ENCODE measurements at places on chromosomes 2 and 18.

DNA sequence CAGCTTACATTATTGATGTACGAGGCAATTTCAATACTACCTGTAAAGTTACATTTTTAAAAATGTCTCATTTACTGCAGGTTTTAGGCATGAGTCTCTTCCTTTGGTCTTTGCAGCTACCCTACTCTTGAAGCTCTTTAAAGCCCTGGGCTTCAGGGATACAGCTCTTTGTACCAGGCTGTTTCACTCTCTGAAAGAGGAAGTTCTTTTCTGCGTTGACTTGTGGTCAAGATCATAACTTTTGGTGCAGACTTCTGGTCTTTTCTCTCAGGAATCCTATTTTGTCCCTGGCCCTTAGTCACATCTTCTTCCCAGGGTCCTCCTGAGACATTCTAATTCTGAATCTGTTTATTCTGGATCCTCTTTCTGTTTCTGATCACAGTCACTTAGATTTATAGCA is 16.6 kb upstream of the HRH4 start:
- no peak for DNase-seq

DNA sequence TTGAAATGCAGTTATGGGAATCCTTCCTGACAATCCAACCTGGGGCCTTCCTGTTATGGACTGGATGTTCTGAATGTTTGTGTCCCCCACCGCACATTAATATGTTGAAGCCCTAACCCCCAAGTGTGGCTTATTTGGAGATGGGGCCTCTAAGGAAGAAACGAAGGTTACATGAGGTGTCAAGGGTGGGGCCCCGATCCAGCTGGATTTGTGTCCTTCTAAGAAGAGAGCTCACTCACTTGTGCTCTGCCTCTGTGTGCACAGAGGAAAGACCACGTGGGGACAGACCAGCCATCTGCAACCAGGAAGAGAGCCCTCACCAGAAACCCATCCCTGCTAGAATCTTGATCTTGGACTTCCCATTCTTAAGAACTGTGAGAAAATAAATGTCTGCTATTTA is 44.4 kb downstream of the MAP3K19 start:
- no peak for DNase-seq

DNA sequence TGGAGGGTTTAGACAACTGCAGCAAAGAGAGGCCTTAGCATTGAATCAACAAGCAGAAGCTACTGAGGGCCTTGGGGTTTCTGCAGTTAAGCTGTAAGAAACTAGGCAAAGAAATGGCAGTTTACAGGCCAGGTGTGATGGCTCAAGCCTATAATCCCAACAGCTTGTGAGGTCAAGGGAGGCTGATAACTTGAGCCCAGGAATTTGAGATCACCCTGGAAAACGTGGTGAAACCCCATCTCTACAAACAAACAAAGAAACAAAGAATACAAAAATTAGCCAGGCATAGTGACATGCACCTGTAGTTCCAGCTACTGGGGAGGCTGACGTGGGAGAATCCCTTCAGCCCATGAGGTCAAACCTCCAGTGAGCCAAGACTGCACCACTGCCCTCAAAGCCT is 421.6 kb upstream of the CHST9 start:
- no peak for DNase-seq

DNA sequence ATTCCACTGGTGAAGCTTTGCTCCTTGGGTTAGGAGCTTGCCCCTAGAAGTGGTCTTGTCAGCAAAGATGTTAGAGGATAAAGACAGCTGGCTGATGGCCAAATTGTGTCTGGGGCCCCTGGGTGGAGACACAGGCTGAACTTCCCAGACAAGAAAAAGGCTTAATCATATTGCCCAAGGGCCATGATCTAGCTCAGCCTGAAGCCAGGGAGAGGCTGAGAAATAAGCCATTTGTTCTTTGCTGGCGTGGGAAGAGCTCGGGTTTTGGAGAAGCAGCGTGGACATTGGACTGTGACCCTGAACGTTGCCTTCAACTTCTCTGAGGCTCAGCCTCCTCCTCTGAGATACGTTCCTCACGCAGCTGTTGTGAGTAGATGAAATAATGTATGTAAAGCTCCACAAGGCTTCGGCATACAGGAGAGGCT is 153.0 kb downstream of the ZFP36L2 start:
- DNase-seq: peak; percentile 61

GRCh38 chr18:36141576-36141975 is 11.9 kb downstream of the ELP2 start:
- no peak for DNase-seq

DNA sequence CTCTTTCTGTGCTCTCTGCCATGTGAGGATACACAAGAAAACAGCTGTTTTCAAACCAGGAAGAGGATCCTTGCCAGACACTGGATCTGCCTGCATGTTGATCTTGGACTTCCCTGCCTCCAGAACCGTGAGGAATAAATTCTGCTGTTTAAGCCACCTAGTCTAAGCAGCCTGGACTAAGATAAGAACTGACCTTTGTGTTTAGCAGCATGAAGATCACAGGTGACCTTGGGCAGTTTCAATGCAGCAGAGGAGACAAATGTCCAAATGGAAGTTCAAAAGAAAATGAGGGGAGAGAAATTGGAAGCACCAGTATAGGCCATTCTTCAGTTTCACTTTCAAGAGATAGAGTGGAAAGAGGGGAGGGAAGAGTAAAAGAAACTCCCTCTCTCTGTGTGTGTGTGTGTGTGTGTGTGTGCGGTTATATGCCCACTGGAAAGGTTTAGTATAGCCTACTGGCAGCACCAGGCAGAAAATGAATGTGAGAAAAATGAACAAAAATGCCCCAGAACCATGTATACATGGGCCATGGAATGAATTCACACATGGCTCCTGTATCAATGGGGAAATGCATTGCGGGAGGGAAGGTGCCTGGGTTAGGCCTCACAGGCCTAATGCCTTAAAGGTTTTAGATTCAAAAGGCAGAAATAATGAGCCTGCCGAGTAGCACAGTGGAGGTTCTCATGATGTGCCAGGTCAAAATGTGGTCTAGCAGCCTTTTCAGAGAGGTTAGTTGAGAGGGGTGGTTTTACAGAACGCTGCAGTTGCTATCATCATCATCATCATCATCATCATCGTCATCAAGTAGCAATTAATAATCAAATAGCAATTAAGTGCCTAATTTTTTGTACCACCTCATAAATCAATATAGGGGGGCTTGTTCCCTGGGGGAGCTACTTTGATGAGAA is 1.1 kb upstream of the CERS6 start:
- no peak for DNase-seq

GRCh38 chr2:230944123-230944653 is 19.1 kb upstream of the GPR55 start:
- no peak for DNase-seq

DNA sequence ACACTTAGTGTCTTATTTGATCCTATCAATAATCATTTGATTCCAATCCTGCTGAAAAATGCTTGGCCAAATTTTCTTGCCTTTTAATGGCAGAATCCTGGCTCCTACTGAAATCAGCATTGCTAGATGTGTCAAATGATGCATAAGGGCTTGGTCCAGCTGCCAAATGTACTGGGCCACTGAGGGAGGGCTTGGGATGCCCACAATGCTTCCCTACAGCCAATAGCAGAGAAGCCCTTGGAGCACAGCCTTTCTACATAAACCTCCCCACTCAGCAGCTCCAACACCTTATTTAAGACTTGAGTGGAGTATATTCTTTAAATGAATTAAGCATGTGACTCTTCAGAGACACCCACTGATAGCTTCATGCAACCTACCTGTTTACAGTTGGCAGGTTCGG is 3.6 kb downstream of the ALK start:
- no peak for DNase-seq

DNA sequence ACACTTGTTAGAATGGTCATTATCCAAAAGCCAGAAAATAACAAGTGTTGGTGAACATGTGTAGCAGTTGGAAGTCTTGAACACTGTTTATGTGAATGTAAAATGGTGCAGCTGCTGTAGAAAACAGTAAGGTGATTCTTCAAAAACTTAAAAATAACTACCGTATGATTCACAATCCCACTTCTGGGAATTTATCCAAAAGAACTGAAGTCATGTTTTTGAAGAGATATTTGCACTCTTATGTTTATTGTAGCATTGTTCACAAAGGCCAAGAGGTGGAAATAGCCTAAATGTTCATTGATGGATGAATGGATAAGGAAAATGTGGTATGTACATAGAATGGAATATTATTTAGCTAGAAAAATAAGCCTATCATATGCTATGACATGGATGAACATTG is 6.3 kb upstream of the SPP2 start:
- DNase-seq: peak; percentile 27

GRCh38 chr2:113872201-113872600 is 17.7 kb upstream of the ACTR3 start:
- DNase-seq: no peak

GRCh38 chr2:191947235-191947634 is 100.3 kb upstream of the CAVIN2 start:
- DNase-seq: no peak

DNA sequence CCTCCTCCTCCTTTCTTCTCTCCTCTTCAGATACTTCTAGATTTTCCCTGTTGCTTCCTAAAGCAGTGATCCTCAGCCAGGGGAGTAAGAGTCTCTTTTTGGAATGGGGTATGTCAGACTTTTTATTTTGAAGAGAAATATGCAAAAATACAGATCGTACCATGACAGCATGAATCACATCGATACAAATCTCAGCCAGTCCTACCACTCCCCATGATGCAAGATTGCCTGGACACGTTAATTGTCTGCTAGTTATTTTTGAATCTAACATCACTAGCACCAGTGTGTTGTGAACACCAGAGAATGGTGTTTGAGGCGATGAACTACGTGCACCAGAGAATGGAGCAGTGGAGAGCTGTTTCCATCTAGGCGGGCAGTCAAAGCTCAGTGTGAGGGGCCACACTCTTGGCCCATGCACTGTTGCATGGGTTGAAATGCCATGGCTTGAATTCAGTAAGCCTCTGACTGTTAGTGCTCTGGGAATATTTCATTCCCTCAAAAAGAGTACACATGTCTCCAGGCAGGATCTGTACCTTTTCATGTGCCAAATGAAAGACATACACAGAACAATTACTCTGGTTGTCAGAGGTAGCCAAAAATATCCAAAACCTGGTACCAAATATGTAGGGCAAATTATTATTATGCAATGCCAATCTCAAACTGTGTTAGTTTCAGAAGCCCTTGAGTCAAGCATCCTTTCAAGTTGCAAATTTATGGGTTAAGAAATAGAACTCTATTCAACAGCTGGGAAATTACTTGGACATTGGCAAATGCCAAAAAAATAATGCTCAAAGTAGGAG is 46.3 kb upstream of the RALBP1 start:
- no peak for DNase-seq

DNA sequence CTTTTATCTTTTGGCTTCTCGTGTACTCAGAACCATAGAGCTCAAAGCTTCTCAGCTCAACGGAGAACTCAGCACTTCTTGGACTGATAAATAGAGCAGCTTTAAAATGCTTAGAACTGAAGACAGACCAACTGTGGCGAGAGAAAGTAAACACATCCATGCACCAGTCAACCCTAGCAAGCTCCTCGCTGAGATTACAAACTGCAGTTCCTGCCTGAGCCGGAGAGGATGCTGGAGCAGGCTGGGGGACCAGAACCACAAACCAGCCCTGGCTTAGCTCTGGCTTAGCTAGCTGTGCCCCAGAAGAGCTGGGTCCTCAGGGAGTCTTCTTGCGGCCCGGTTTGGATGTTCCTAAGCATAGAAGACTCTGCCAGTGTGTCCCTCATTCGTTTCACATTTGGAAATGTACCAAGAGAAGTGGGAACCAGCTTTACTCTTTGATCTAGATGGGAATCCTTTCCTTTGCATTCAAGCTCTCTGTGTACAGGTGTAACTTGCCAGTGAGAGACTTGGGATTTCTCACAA is 5.6 kb downstream of the PAX8 start:
- no peak for DNase-seq

- no peak for DNase-seq
These were observed 19.9 kb upstream of the BCL2L11 start for GRCh38 chr2:111100765-111101162.

DNA sequence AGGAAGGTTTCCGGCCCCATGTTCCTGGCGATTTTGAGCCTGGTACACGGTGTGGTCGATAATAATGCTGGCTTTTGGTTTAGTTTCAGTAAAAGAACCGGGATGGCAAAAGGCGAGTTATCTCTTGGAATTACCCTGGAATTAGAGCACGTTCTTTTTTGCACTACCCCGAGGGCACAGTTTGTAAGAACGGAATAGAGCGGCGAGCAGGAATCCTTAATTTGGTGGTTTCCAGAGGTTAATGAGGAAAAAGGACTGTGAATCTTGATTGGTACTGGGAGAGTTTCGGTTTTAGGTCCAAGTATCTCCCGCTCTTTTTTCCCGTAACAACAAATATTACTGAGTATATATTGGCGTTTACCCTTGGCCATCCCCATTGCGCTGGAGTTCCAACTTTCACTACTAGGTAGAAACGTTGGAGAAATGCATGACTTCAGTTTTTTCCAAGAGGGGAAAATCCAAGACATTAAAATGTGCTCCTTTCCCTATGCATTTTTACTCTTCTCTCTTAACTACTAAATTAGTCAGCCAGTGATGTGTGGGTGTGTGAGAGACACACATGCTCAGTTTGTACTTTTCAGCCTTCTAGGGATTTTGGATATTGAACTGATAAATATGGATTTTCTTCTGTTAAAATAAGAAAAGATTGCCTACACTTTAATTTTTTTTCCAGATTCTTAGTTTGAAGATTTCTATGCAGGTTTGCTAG is 160.8 kb downstream of the AGPS start:
- no peak for DNase-seq

DNA sequence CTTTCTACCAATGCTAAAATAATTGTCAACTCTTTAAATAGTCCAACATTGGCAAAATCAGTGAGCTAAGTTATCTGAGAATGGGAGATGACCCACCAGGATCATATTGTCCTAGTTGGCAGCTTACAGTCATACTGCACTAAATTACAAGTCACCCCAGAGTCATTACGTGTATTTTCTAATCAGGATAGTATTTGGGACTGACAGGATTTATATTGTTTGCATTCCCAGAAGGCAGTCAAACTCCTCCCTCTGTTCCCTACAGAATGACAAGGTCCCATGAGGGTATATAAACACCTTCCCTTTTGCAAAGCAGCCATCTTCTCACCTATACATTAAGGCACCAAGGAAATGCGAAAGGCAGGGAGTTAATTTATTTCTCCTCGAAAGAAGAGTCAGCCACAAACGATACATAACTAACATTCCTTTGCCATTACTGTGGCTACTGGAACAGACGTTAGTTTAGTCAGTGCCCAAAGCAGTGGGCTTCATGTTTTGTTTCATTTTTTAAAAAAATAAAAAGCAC is 125.3 kb downstream of the ANTXR1 start:
- peak; percentile 34 for DNase-seq

- peak; percentile 53 for DNase-seq
These were observed 126.7 kb downstream of the TWIST2 start for GRCh38 chr2:238974501-238975166.

DNA sequence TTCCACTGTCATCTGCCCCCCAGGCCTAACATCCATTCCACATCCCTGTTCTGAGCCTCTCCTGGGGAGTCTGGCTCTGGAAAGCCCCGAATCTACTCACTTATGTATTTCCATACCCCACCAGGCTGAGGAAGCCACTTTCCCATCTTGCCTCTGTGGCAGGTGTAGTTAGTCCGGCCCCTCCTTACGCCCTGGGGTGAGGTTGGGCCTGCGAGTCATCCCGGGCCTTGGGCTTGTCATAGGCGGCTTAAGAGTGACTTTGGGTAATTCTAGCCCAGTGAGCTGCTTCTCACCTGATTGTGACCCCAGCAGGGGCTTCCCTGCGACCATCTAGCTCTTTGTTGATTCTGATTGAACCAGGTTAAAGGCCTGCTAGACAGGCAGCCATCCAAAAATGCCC is 21.1 kb downstream of the PCARE start:
- no peak for DNase-seq

GRCh38 chr2:138030459-138030858 is 66.2 kb downstream of the HNMT start:
- DNase-seq: no peak

- peak; percentile 18 for DNase-seq
These were observed 53.6 kb upstream of the RNF152 start for GRCh38 chr18:61946449-61946848.

GRCh38 chr2:46434851-46435273 is 44.5 kb upstream of the TMEM247 start:
- no peak for DNase-seq
